ENCODE measurements at places on chromosomes 5 and 9.

GRCh38 chr5:165152058-165152457 is 1646.6 kb downstream of the MAT2B start:
- H3K27ac ChIP-seq, result no peak overlapping the region
- H3K4me3 ChIP-seq, result no peak overlapping the region

GRCh38 chr9:137972355-137972987 is 94.9 kb downstream of the CACNA1B start:
- DNase-seq, result no peak
- H3K4me1 ChIP-seq, result no peaks in the 10 kb centered on the region
- no peaks in the 10 kb centered on the region for H3K27me3 ChIP-seq
- H3K27ac ChIP-seq, result no peak overlapping the region

DNA sequence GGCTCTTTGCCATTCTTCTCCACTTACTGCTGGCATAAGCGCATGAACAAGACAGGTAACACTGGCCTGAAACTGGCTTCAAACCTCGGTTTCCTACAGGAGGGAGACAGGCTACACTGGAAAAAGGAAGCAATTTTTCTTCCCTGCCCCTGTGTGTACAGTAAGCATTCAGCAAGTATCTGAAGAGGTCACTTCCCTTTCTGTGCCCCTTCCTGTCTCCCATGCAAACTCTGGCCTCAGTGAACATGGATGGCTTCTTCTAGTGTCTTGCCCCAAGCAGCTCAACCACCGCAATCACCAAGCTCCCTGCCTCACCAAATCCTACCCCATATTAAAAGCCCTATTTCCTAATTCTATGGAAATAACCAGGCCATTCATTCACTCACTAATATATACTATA is 42.4 kb downstream of the SERINC5 start:
- no peak for DNase-seq
- no peaks in the 10 kb centered on the region for H3K27me3 ChIP-seq
- H3K4me1 ChIP-seq, result peaks cover 7% of the 10 kb centered on the region
- H3K36me3 ChIP-seq, result no peaks in the 10 kb centered on the region
- H3K27ac ChIP-seq, result no peak overlapping the region

GRCh38 chr9:137660144-137660543 is 41.3 kb downstream of the EHMT1 start:
- no peaks in the 10 kb centered on the region for H3K36me3 ChIP-seq
- H3K27ac ChIP-seq, result no peak overlapping the region
- peaks cover 14% of the 10 kb centered on the region for H3K4me1 ChIP-seq
- DNase-seq, result no peak

GRCh38 chr9:111661150-111661801 is at the start of gene GNG10:
GNG10 (plus strand) TSS chr9:111661605; CDS start chr9:111661635, 30 bp downstream.
- peak within 1 kb of the TSS; percentile 77 for H3K4me3 ChIP-seq
- H3K36me3 ChIP-seq, result no peaks in the 10 kb centered on the region
- peak; percentile 95 for DNase-seq
- peaks cover 48% of the 10 kb centered on the region for H3K4me1 ChIP-seq
- peak within 1 kb of the TSS; percentile 85 for H3K27ac ChIP-seq

- no peaks in the 10 kb centered on the region for H3K36me3 ChIP-seq
- DNase-seq, result no peak
- H3K4me3 ChIP-seq, result no peak overlapping the region
- H3K27me3 ChIP-seq, result no peaks in the 10 kb centered on the region
- no peak overlapping the region for H3K27ac ChIP-seq
- no peaks in the 10 kb centered on the region for H3K4me1 ChIP-seq
Observed at GRCh38 chr9:98430535-98431292, 175.3 kb upstream of the TBC1D2 start.

DNA sequence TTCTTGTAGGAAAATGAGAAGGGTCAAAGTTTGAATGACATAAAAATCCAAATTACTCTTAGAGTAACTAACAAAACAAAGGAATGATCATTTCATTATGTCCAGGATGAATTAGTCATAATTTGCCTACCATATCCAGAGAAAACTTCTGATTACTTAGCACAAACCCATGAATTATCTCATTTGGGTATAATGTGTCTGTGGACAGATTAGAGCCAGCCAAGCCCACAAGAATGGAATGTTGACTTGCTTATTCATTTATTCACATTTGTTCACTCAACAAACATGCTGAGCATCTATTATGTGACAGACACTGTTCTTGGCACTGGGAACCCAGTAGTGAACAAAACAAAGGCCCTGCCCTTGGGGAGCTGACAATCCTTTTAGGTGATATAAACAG is 87.4 kb downstream of the APBA1 start:
- H3K36me3 ChIP-seq, result no peaks in the 10 kb centered on the region
- H3K4me1 ChIP-seq, result peaks cover 8% of the 10 kb centered on the region

DNA sequence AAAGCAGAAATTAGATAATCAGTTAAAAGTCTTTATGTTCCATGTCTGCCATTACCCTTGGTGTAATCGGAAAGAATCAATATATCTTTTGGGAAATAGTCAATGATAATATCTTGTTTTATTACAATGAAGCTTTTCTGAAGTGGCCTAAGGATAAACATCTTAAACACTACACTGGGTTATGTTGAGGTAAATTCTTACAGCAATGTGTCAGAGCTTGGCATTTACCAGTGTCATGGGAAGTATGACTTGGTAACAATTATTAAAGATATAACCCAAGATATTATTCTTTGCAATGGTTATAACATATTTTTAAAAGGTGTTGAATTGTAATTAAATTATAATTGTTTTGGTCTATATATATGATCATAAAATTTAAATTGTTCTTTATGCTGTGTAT is 84.7 kb downstream of the CFAP95 start:
- no peaks in the 10 kb centered on the region for H3K4me1 ChIP-seq
- no peak overlapping the region for H3K27ac ChIP-seq
- DNase-seq, result no peak
- no peak overlapping the region for H3K4me3 ChIP-seq
- no peaks in the 10 kb centered on the region for H3K36me3 ChIP-seq

- no peaks in the 10 kb centered on the region for H3K27me3 ChIP-seq
- peak overlapping the region; percentile 52 for H3K27ac ChIP-seq
- no peak overlapping the region for H3K4me3 ChIP-seq
- H3K4me1 ChIP-seq, result peaks cover 12% of the 10 kb centered on the region
Observed at GRCh38 chr9:83503866-83504265, 34.3 kb downstream of the FRMD3 start.

DNA sequence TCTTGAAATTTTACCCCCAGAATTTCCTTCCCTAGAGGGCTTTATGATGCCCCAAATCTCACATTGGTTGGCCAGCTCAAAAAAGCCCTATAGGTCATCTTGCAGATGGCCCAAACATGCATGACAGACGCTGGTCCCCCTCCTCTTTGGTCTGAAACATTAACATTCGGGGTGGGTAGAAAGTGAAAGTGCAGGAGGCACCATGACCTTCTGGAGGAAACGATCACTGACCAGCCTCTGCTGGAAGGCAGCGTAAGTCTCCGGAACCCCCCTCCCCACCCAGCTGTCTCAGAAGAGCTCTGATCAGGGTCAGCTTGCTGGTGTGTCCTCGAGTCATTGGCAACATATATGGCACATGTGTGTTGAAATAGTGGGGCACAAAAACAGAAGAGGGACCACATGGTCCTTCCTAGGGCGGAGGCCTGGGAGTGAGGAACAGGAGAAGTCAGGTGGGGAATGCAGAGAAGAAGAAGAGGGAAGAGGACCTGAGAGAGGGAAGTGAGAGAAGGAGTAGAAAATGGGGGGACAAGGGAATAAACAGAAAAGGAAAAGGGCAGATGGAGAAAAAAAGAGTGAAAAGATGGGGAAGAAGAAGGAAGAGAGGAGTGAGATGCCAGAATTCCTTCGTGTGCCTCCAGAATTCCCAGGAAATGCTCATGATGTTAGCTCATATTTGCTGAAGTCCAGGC is 46.2 kb downstream of the IL31RA start:
- no peak overlapping the region for H3K27ac ChIP-seq
- H3K4me1 ChIP-seq, result no peaks in the 10 kb centered on the region
- H3K4me3 ChIP-seq, result no peak overlapping the region

GRCh38 chr9:124238546-124239140 is 19.1 kb upstream of the NEK6 start:
- no peaks in the 10 kb centered on the region for H3K27me3 ChIP-seq
- H3K4me3 ChIP-seq, result no peak overlapping the region
- H3K4me1 ChIP-seq, result peaks cover 38% of the 10 kb centered on the region
- H3K27ac ChIP-seq, result peak overlapping the region; percentile 49
- no peaks in the 10 kb centered on the region for H3K36me3 ChIP-seq

DNA sequence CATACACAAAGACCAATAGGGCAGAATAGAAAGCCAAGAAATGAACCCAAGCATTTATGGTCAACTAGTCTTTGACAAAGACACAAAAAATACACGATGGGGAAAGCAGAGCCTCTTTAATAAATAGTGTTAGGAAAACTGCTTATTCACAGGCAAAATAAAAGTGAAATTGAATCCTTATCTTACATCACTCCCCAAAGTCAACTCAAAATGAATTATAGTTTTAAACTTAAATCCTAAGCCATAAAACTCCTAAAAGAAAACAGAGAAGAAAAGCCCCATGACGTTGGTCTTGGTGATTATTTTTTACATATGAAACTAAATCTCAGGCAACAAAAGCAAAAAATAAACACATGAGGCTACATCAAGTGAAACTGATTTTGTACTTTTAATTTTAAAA is 46.8 kb downstream of the CHSY3 start:
- DNase-seq, result no peak
- H3K4me1 ChIP-seq, result no peaks in the 10 kb centered on the region
- H3K27me3 ChIP-seq, result no peaks in the 10 kb centered on the region
- no peak overlapping the region for H3K27ac ChIP-seq
- H3K36me3 ChIP-seq, result no peaks in the 10 kb centered on the region

- no peaks in the 10 kb centered on the region for H3K36me3 ChIP-seq
- no peaks in the 10 kb centered on the region for H3K4me1 ChIP-seq
- no peak overlapping the region for H3K27ac ChIP-seq
- no peak for DNase-seq
- H3K4me3 ChIP-seq, result no peak overlapping the region
Observed at GRCh38 chr9:1238407-1238806, 188.2 kb downstream of the DMRT2 start.

- H3K27me3 ChIP-seq, result no peaks in the 10 kb centered on the region
- H3K4me1 ChIP-seq, result no peaks in the 10 kb centered on the region
- H3K4me3 ChIP-seq, result no peak overlapping the region
- no peak overlapping the region for H3K27ac ChIP-seq
Observed at GRCh38 chr5:62702126-62702525, 123.5 kb downstream of the LRRC70 start.

- no peak for DNase-seq
- no peaks in the 10 kb centered on the region for H3K36me3 ChIP-seq
- no peak overlapping the region for H3K27ac ChIP-seq
- no peak overlapping the region for H3K4me3 ChIP-seq
- no peaks in the 10 kb centered on the region for H3K4me1 ChIP-seq
- no peaks in the 10 kb centered on the region for H3K27me3 ChIP-seq
Observed at GRCh38 chr5:87686975-87687374, 274.2 kb upstream of the CCNH start.

- no peaks in the 10 kb centered on the region for H3K36me3 ChIP-seq
- H3K4me1 ChIP-seq, result no peaks in the 10 kb centered on the region
- DNase-seq, result no peak
- no peak overlapping the region for H3K4me3 ChIP-seq
Observed at GRCh38 chr5:174626369-174626920, 97.9 kb upstream of the MSX2 start.

GRCh38 chr5:170057311-170057710 is 48.4 kb upstream of the FOXI1 start:
- peaks cover 100% of the 10 kb centered on the region for H3K36me3 ChIP-seq
- DNase-seq, result no peak
- H3K4me3 ChIP-seq, result no peak overlapping the region
- no peaks in the 10 kb centered on the region for H3K27me3 ChIP-seq

- H3K4me3 ChIP-seq, result no peak overlapping the region
- no peak for DNase-seq
- H3K27me3 ChIP-seq, result no peaks in the 10 kb centered on the region
- no peak overlapping the region for H3K27ac ChIP-seq
- no peaks in the 10 kb centered on the region for H3K36me3 ChIP-seq
Observed at GRCh38 chr5:7325975-7326913, 69.7 kb upstream of the ADCY2 start.

DNA sequence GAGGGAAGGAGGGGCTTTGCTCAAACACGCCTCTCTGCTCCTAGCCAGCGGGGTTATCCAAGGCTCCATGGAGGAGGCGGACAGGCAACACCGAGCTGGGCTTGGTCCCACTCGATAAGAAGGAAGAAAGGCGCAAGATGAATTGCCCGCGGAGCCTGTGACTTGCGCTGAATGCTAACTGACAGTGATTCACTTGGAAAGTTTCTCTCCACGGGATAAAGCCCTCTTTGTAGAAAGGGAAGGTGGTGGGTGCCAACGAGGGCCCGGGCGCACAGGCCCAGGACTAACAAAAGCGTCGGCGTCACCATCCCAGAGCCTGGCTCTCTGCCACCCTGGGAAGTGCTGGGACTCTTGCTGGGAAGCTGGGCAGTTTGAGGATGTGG is 76.0 kb downstream of the VAV2 start:
- no peak for DNase-seq
- H3K36me3 ChIP-seq, result no peaks in the 10 kb centered on the region
- H3K4me3 ChIP-seq, result no peak overlapping the region
- H3K27ac ChIP-seq, result no peak overlapping the region

DNA sequence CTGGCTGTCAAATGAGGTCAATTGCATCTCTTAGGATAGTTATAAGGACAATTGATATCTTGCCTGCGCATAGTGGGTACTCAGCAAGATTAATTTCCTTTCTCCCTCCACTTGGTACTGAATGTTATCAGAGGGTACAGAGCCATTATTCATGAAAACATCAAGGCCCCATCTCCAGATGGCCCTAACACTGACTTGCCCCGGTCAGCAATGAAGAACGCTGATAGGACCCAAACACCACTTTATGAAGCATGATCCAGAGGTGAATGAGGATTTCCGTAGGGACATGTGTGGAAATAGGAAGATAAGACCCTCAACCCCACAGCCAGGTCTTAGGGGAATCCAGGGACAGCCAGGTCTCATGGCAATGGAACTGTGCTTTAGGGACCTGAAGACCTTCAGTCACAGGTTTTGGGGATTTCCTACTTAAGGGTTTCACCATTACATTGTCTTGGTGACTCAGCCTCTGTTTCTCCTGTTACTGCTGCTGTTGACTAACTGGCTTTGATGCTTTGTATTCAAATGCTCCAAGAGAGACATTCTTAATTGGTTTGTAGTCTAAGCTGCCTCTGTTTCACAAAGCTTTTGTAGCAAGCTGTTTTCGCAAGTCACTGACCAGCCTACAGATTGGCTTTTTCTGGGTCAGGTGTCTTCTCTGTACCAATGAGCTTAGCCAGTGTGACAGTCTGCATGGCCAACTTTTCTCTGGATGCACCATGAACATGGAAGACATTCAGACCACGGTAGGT is 35.3 kb upstream of the IQGAP2 start:
- H3K27ac ChIP-seq, result no peak overlapping the region
- no peaks in the 10 kb centered on the region for H3K36me3 ChIP-seq
- H3K4me3 ChIP-seq, result no peak overlapping the region
- H3K27me3 ChIP-seq, result no peaks in the 10 kb centered on the region
